ENCODE measurements at places on chromosomes 2 and 18.

DNA sequence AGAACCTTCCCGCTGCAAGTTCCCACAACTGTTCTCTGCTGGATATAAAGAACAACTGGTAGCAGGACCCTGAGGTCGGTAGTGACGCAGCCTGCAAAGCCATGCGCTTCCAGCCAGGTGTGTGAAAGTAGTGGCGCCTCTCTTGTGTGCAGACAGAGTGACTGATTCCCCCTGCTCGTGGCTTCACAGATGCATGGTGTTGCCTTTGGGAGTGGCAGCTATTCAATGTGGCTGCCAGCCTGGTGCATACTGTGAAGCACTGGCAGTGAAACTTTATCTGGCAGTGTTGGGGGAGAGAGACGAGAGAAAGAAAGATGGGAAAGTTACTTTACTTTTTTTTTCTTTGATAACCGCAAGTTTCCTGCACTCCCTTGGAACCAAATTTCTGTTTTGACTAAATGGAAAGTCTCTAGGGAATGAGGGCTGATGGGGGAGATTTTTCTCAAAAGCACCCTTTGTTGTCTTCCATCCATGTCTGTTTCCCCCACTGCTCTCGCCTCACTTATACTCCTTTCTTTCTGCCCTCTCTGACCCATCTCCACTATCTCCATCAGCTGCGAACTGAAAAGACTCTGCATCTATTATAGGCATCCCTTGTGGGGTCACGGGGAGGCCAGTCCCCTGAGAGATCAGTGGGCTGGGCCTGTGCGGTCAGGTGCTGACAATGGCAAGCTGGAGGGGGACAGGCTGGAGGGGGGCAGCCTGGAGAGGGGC is 90.0 kb upstream of the TNP1 start:
- DNase-seq: no peak

- no peak for DNase-seq
Observed at GRCh38 chr2:104755026-104755878, 98.7 kb upstream of the POU3F3 start.

- DNase-seq: no peak
Observed at GRCh38 chr2:128640166-128640844, 321.6 kb upstream of the HS6ST1 start.

DNA sequence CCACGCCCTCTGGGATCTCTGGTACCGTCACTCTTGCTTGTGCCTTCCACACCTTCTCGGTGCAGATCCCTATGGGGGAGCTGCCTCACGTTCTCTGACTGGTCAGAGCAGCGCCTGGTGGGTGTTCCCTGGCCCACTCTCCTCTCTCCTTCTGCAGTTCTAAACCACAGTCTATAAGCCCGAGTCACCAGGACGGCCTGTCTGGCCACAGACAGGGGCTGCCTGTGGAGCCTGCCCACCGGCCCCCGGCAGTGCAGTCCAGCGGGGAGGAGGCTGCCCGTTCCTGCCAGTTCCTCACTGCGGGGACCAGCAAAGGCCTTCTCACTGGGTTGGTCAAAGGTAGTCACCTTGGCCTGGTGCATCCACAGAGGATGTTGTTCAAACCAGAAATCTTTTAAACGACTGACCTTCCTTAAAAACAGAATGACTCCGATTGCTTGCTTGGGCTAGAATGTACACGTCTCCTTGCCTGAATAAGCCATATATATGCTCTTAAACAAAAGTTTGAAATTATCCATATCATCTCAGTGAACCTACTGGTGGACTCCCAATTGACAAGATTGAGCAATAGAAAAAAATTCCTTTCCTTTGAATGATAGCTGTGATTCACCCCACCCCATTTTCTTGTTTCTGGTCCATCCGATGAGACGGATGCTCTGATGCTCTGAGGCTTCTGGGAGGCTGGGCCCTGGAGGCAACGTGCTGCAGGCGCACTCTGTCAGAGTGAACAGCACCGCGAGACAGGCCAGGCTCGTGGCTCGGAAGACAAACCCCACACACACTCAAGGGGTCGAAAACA is 61.2 kb downstream of the RALBP1 start:
- DNase-seq: no peak

DNA sequence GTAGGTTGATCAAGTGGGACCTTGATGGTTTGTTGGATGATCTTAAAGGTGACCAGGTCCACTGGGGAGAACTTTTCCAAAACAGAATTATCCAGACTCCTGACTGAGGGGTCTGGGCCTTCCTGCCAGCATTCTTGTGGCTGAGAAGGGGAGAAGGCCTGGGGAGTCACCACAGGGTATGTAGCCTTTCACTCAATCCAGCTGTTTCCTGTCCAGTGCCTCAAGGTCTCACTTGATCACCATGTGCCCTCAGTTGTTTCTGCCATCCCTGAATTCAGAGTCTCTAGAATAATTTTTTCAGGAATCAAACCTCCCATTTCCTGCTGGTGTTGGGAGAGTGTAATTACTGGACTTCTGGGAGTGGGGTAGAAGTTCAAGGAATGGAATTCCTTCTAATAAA is 54.4 kb upstream of the TANC1 start:
- DNase-seq: no peak

- no peak for DNase-seq
Observed at GRCh38 chr2:155100261-155100660, 401.8 kb downstream of the KCNJ3 start.

DNA sequence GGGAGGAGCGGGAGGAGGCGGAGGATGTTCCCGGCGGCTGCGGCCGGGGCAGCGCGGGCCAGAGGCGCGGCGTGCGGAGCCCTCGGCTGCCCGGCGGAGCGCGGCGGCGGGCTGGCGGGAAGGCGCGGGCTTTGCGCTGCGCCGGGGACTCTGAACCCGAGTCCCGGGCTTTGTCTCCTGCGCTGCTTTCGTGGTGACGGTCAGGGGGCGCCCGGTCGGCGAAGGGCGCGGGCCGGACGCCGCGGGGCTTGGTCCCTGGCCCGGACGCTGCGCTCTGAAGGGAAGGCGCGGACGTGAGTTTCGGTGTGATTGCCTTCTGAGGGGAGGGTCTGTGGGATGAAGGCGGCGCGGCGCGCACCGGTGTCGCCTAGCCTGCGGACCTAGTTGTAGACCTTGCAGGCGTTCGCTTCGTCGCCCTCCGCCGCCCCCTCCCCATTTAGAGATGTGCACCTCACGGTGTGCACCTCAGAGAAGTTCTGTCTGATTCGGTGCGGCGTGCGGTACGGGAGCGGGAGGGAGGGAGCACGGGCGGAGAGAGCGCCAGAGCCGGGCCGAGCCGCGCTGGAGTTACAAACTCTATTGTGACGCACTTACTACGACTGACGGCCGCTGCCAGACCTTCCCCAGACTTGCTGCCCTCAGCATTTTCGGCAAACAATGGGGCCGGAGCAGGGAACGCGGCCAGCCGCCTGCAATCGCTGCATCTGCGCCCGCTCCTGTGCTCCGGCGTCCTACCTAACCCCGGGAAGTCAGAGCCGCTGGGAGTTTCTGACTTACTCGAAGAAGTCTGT is 2.1 kb downstream of the BCL2L11 start:
- DNase-seq: no peak

- DNase-seq: no peak
Observed at GRCh38 chr2:103656558-103656957, 894.7 kb downstream of the TMEM182 start.

DNA sequence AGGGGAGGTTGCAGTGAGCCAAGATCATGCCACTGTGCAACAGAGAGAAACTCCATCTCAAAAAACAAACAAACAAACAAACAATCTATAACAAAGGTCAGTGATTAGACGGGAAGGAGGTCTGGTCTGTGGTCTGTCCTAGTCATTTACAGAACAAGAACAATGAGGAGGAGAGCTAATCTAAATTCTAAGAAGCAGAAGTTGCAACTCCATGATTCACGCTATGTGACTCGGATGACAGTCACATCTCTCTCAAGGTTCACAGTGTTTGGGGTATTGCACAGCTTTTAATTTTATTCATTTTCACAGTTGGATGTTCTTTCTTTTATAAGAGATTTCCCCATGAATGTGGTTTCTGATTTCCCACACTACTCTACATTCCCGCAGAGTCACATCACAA is 218.7 kb upstream of the PIEZO2 start:
- no peak for DNase-seq

DNA sequence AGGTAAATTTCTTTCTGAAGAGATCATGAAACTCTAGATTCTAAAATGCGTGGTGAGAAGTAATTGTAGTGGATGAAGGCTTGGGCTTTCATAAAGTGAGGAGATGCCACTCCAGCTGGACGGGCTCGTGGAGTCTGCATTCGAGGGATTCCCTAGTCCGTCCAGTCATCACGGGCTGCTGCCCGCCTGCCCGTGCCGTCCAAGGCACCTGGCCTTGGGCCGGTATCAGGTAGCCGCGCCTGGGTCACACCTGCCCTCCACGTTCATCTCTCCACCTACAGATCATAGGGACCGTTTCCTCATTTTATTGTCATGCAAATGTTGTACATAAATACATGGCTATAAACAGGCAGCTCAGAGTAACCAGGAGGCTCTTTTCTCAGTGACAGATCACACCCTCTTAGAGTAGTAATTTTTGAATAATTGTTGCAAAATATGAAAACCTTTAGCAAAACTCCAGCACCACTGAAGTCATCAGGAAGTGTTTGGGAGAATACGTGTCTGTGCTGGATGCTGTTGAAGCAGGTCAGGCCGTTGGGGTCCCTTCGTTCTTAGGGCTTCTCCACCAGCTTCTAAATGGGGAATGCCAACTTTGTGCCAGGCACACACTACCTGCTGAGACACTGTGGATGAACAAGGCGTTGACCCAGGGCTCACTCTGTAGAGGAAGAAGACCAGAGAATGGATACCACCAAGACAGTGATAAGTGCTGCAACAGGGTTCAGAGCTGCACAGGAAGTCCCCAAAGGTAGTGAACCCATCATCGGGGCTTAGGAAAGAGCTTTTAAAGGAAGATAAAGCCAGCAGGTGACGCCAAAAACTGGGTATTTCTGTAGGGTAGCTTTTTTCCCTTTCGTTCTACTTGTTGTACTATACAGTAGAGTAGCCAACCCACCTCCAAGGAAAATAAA is 112.5 kb downstream of the FAM210A start:
- no peak for DNase-seq

- no peak for DNase-seq
Observed at GRCh38 chr2:35651688-35652323, 703.8 kb upstream of the CRIM1 start.

- no peak for DNase-seq
Observed at GRCh38 chr2:159922563-159922962, 124.6 kb upstream of the CD302 start.

DNA sequence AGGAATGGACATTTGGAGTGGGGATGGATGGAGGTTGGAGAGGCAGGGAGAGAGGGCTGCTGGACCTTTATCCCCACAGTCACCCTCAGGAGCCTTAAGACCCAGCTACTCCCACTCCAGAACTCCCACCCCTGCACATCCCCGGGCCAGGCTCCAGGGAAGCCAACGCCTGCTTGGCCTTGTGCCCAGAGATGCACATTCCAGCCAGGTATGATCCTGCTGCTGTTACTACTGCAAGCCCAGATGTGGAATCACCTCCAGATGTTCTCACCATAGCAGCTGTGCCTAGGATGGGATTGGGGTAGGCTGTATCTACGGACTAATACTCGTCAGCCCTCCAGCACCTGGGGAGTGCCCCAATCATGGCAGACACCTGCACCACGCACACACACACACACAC is 71.7 kb downstream of the ZFP36L2 start:
- DNase-seq: no peak

- DNase-seq: no peak
Observed at GRCh38 chr18:21660078-21660477, 44.5 kb downstream of the ABHD3 start.

DNA sequence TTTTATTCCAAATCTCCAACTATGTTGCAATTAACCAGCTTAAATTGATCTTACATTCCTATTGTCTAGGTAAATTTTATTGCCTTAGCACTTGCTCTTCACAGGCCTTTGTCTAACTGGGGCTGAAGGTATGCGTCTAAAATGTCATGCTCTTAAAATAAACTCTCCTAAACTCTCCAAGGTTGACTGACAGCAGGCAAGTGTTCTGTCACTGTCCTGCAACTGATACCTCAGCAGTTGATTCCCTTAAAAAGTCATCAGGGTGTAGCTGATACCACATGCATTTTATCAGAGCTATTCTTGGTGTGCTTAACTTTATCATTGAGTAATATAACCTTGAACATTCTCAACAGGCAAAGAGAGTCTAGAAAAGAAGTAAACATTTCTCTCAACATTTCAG is 680 bp downstream of the TTN start:
- no peak for DNase-seq

GRCh38 chr2:83899271-83899670 is 559.8 kb downstream of the SUCLG1 start:
- DNase-seq: no peak

DNA sequence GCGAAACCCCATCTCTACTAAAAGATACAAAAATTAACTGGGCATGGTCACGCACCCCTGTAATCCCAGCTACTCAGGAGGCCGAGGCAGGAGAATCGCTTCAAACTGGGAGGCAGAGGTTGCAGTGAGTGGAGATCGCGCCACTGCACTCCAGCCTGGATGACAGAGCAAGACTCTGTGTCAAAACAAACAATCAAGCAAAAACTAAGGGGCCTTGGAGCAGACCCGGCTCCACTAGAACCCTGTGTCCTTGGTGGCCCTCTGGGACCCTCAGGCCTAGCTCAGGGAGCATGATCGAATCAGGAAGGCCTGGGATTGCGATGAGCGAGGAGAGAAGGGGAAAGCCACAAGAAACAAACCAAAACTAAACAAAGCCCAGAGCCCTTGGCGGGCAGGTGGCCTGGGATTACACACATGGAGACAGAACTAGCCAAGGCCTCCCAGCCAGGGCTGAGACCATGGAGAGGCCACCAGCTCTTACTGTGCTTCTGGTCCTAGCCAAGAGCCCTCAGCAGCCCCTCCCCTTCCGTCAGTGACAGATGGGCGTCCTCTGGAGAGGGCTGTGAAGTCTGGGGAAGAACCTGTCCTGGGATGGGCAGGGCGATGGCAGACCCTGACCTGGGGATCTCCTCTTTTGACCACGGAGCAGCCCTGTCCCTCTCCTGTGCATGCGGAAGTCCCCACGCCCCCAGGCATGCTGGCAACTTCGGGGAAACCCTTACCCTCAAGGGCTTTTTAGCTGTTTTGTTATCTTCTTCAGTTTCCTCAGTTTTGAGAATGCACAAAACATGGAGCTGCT is 27.4 kb upstream of the CATIP start:
- DNase-seq: no peak

- DNase-seq: no peak
Observed at GRCh38 chr2:142104134-142104758, 26.6 kb downstream of the LRP1B start.

DNA sequence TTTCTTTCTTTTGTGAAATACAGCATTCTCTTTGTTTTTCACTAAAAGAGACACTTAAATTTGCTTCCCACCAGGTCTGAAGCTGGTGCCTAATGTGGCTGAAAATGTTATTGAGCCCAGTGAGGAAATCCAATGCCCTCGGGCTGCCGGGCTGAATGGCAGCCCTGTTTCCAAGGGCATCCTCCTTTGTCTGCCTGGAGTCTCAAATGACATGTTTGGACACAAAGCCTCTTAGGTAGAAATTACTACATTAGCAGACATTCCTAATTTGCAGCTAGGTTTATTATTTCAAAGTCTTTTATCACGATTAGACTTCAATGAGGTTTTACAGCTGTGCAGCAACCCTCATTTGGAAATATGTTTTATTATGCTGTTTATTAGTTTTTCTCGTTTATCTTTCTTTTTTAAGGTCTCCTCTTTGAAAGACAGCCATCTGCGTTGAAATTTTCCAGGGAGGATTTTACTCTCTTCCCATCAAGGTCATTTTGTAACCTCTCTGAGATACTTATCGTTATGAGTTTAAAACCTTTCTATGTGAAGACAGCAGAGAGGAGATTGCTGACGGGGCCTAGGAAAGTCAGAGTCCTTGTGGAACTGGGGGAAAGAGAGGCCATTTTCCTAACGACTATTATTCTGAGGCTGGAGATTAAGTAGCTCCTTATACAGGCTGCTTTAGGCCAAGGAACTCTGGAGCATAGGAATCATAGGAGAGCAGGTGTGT is 59.0 kb upstream of the ZNF532 start:
- DNase-seq: no peak
